T-helper 2 cell (primary cell): ENCODE measurements at places on chromosomes 1 and 21.

DNA sequence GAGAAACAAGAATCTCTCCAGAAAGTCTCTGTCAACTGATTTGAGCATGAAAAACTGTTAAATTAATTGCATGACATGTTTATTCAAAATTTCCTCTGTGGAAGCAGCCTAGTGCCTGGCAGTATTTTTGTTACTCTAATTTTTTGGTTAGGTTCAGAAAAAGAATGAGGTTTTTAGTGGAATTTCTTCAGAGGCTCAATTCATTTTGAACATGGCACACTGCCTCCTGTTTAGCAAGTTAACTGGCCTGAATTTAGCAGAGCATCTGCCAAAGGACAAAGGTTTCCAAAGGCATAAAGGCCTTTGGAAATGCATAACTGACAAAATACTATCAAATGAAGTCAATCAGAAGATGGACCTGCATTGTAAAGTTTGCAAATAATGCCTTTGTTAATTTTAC lies 1326.5 kb downstream of the PLA2G4A start:
- DNase-seq: no peak

DNA sequence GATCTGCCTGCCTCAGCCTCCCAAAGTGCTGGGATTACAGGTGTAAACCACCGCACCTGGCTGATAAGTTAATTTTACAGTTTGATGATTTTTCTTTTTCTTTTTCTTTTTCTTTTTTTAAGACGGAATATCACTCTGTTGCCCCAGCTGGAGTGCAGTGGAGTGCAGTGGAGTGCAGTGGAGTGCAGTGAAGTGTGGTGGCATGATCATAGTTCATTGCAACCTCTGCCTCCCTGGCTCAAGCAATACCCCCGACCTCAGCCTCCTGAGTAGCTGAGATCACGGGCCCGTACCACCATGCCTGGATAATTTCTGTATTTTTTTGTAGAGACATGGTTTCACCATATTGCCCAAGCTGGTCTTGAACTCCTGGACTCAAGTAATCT lies 84.4 kb upstream of the CXADR start:
- DNase-seq: no peak

DNA sequence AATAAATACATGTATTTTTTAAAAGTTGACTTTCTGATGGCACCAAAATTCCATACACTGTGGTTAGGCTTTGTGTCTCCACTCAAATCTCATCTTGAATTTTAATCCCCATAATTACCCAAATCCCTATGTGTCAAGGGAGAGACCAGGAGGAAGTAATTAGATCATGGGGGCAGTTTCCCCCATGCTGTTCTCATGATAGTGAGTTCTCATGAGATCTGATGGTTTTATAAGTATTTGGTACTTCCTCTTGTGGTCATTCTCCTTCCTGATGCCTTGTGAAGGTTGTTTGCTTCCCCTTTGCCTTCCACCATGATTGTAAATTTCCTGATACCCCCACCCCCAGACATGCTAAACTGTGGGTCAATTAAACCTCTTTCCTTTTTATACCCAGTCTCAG lies 1218.4 kb upstream of the PRMT6 start:
- no peak for DNase-seq

DNA sequence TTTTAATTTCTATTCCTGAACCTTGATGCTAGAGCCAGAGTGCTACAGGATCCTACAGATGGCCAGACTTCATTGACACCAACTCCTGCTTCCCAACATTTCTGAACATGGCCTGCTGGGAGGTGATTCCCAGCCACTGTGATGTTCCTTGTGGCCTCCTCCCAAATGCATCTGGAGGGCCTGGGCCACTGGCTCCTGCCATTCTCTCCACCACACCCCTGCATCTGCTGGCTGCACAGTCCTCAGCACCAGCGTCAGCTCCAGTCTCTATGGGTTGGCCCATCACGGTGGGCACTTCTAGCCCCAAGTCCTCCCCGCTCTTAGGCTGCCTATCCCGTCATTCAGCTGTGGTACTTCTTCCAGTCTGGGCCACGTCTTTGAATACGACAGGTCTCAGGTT lies 91.2 kb upstream of the CD34 start:
- DNase-seq: no peak

GRCh38 chr1:197733324-197733723 lies 42.0 kb downstream of the DENND1B start:
- DNase-seq: no peak

DNA sequence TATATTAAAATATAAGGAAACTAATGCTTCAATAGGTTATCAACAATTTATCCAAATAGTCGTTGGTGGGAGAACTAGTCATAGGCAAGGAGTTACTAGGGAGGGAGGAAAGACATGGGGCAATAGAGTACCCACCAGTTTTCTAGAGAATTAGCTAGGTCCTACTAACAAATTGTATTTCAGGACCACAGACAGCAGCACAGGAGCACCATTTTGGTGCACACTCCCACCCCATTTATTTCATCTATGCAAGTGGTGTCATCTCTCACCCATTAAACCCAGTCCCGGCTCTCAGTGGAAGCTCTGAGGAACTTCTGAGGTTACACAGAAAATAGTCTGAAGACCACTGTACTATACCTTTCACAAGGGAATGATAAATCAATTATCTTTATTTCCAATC lies 89.0 kb upstream of the BCAR3 start:
- no peak for DNase-seq

DNA sequence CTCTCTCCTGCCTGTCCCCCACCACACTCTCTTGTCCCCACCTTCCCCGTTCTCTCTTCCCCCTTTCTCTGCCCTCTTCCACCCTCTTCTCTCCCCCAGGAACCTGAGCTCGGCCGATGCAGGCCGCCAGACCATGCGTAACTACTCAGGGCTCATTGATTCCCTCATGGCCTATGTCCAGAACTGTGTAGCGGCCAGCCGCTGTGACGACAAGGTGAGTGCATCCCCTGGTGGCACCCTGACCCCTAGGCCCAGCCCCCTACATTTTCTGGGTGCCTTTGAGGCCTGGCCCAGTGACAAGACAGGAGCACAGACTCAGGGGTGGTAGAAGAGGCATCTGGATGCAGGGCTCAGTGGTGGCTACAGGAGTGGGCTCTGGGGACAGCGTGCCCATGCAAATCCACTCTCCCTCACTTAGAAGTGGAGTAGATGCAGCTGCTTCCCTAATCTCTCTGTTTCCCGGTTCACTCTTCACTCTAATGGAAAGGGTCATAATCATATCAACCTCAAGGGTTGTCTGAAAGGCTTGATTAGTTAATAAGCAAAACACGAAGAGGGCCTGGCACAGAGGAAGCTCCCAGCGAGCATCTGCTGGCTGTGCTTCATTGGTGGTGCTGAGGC lies 37.0 kb downstream of the PKP1 start:
- no peak for DNase-seq

DNA sequence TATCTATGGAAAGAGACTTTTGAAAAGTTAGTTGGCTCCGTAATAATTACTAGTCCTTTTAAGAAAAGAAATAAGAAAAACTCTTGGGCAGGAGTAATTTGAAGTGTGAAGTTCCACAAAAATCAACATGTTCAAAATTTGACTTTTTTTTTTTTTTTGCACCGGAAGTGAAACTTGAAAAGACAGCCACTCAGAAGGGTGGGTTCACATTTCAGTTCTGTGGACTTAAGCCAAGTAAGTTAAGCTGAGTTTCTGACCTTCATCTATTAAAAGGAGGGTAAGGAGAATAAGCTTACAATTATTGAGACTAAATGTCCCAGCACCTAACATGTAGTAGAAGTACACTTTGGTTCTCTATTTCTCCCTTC lies 11.0 kb downstream of the RO60 start:
- DNase-seq: no peak

GRCh38 chr1:6317098-6317760 lies 56.3 kb upstream of the GPR153 start:
- no peak for DNase-seq

- no peak for DNase-seq
Measured at GRCh38 chr1:155976913-155977689, 1.2 kb downstream of the ARHGEF2 start.

DNA sequence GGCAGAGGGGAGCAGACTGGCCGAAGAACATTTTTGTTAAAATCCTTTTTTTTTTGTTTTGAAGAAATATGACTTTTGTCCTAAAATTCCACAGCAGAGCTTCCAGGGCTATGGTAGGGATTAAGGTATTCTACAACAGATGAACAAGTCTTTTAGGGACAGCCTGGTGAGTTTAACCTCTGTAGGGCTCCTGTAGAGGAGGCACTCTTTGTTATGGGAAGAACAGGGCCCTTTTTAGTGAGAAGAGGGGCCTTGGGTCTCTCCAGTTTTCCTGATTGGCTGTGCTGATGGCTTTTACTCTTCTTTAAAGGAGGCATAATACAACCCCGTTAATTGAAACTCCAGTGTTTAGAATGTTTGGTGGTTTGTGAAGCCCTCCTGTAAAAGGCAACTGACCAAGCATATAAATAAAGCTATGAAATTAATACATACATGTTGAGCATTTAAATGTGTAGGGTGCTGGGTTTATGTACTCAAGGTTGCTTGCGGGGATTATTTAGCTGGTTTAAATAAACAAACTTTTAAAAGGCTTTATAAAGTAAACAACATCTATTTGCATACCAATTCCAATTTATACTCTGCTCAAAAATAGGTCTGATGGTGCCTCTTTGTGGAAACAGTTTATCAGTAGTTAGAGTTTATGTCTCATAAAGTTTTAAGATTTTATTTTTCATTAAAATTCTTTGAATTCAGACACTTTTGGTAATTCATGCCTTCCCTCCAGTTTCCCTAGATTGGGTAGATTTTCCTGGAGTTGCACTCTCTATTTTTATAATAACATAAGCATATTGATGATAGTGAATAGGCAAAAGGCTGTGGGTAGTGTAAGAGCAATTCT lies 46.5 kb downstream of the PBX1 start:
- DNase-seq: no peak

- DNase-seq: no peak
Measured at GRCh38 chr1:203186446-203187303, at the start of gene CHI3L1. Gene CHI3L1, minus strand, starts transcription at chr1:203186704. Its CDS starts 81 bp downstream, at chr1:203186623.

GRCh38 chr1:208988811-208989222 lies 594.7 kb upstream of the CAMK1G start:
- no peak for DNase-seq

GRCh38 chr1:64111787-64112186 lies 91.6 kb upstream of the UBE2U start:
- no peak for DNase-seq

DNA sequence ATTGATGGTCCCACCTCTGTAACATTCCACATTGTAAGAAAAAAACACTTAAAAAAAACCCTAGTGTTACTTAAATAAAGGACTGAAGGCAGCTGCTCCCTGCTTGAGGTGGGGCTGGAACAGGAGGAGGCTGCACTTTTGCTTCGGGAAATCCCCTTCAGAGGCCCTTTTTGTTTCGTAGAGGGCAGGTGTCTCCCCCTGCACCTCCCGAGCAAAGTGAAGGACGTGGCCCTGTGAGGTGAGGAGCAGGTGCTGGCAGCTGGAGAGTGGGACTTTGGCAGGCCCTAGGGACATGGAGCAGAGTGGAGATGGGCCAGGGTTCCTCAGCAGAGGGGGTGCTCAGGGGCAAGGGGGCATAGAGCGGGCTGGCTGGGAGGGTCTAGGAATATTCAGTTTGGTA lies 33.4 kb upstream of the WNT4 start:
- no peak for DNase-seq

DNA sequence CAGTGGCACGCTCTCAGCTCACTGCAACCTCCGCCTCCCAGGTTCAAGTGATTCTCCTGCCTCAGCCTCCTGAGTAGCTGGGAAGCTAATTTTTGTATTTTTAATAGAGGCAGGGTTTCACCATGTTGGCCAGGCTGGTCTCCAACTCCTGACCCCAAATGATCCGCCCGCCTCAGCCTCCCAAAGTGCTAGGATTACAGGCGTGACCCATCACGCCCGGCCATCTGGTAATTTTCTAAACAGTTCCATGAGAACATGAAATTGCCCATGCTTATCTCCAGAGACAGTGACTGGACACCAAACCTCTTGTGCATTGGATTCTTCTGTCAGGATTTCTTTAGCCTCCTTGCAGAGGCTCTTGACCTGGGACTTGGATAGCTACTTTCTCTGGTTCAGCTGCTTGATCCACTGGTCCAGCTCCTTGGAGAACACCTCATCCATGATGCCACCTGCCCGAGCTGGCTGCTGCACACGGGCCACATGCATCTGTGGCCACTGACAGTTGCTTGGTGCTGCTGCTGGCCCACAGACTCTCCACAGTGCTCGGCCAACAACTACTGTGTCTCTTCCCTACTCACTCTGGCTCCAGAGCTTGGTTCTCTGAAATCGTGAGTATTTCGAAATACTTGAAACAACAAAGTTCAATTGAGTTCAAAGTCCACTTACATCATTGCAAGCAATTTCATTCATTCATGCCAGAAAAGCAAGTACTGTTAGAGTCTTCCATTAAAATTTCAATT lies 40.0 kb upstream of the CTPS1 start:
- no peak for DNase-seq

- no peak for DNase-seq
Measured at GRCh38 chr1:71002709-71003475, 44.7 kb downstream of the PTGER3 start.

GRCh38 chr21:37281993-37282392 lies 14.9 kb upstream of the VPS26C start:
- DNase-seq: no peak

DNA sequence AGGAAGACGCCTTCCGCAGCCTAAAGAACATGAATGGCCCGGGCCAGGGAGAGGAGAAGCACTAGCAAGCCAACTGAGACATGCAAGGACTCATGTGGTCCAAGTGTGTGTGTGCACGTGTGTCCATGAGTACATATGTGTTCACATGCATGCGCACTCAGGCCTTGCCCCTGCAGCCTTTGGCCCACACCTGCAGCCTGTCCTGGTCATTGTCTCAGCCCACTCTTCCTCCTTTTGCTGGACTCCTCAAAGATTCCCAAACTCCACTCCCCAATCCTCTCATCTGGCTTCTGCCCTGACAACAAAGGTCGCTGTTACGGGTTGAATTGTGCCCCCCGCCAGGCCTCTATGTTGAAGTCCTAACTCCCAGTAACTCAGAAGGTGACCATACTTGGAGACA lies 21.9 kb downstream of the CDCA8 start:
- DNase-seq: no peak

GRCh38 chr21:41439248-41439647 lies 13.2 kb downstream of the MX1 start:
- no peak for DNase-seq

GRCh38 chr1:22828484-22829308 lies 118.1 kb downstream of the EPHB2 start:
- no peak for DNase-seq

DNA sequence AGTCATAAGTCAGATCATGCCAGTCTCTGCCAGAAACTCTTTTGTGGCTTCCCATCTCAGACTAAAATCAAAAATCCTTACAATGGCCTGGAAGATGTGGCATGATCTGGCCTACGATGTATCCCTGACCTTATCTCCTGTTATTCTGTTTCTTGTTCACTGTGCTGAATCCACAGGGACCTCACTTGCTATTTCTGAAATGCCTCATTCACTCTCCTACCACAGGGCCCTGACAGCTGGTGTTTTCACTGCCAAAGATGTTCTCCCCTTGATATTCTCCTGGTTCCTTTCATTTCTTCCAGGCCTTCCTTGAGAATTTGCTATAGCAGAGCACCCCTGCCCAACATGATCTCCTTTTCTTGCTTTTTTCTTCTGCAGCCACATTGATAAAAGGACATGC lies 1.7 kb downstream of the DNALI1 start:
- no peak for DNase-seq

GRCh38 chr1:7651203-7651602 lies 119.9 kb upstream of the VAMP3 start:
- no peak for DNase-seq

- no peak for DNase-seq
Measured at GRCh38 chr1:103254691-103255090, 146.4 kb upstream of the COL11A1 start.
